ENCODE measurements at places on chromosomes 7 and 10. TPM values are rescaled to one million over a fixed set of nuclear protein-coding genes. Genes with fewer than 3 reads are reported as not detected.

- peak; percentile 82 for DNase-seq
These were observed 172.5 kb upstream of the SVIL start for GRCh38 chr10:29807163-29807806.

Gene TRIM50
- polyA plus RNA-seq = not detected

DNA sequence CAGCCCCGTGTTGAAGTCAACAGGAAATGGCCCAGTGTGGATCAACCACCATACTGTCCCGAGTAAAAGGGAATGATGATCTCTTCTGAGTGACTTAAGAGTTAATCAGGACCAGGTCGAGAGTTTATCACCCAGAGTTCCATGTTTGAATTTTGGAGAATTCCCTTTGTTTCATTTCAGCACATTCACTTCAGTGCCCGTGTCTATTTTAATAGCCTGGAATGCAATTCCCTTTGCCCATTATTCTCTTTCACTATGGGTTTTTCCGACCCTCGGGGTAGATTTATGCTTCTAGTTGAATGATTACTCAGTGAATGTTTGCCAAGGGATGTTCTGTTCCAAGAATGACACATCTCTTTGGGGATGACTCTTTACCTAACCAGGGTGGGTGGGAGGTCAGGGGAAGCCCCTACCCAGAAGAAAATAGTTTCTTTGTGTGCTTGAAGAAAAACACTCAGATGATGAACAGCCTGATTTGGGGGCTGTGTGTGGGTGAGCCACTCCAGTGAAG, 594.9 kb downstream of the INHBA start:
- peak; percentile 57 for DNase-seq

Gene TNRC18
- 29.6 TPM for polyA plus RNA-seq

Gene PRRT4
- polyA plus RNA-seq = not detected

DNA sequence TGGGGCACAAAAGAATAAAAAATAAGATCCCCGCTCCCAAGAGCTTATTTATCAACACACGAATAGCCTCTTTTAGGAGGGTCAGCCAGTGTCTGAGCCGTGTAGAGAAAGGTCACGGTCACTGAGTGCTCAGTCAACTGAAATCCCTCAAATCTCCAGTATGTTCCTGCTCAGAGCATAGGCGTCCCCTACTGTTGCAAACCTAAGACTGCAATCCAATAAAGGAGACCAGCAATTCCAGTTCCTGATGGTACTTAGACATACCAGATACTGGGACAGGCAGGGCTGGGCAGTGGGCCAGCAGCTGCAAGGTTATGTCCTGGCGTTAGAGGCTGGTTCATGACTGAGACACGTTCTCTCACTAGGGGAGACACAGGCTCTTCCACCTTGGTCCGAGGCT, 93.6 kb downstream of the CACNB2 start:
- no peak for DNase-seq

DNA sequence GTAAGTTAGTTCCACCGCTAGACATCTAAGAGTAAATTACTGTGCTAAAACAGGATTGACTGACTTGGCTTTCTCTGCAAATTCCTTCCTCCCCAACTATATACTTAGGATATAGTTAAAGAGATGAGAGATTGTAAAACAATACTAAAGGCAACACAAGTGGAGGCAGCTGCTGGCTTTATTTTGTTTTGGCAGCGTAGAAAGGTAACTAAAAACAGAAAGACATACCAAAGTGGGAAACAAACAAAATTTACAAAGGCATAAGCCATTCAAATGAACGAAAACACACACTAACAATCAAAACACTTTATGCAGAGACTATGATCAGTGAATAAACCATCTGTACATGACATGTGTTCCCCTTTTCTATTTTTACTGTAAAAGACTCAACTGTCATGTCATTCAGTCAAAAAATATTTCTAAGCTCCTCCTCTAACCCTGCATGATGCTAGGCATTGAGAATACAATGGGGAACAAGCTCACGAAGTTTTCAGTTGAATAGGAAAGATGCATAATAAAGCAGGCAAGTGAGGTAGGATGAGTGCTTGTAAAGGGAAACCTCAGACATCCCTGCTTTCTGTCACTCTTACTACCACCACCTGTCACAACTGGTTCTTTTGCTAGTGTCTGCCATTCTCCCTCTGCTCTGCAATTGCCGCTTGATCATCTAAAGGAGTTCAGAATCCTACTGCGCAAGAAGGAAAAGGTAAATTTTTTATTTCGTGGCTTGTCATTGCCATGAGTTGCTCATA, 64.2 kb upstream of the COL1A2 start:
- no peak for DNase-seq

DNA sequence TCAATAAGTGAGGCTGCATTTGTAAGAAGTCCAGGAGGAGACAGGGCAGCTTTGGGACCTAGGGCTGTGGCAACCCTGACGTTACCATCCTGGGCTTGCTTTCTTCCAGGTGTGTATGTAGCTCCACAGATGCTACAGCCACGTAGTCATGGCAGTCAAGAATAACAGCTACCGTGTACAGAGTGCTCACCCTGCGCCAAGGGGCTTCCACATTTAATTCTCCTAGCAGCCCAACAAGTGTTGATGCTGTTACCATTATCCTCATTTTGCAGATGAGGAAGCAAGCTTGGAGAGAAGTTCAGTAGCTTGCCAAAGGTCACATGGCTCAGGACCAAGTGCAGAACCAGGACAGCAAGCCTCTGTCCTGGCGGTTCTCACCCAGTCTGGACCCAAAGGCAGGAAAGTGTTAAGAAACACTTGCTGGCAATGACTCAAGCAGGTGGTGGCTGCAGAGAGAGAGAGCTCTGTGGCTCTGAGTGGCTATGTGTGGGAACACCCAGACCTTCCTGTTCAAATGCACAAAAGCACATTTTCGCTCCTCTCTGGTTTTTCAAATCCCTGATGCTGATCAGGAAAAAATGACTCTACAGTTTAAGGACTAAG, 89.8 kb downstream of the CREM start:
- peak; percentile 21 for DNase-seq

Gene LIPK
- polyA plus RNA-seq = not detected

- no peak for DNase-seq
These were observed 97.9 kb downstream of the GAD2 start for GRCh38 chr10:26314265-26315013.

DNA sequence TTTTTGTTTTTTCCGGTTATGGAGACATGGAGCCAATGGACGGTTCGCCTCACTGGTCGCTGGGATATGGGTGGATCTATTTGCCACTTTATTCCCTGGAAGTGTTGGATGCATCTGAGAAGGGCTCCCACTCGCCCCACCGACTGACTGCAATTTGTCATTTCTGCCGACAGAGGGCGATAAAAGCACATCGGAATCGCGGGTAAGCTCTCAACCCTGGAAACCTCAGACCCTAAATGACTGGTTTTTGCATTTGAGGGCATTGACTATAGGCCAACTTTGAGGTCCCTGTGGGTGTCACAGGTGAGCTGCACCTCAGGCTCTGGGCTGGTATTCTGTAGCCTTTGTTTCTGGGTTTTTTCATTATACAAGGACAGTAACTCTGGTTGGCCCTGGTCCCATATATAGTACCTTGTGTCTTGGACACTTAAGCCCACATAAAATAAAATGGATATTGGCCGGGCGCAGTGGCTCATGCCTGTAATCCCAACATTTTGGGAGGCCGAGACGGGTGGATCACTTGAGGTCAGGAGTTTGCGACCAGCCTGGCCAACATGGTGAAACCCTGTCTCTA, 11.9 kb upstream of the OPALIN start:
- DNase-seq = peak; percentile 17

DNA sequence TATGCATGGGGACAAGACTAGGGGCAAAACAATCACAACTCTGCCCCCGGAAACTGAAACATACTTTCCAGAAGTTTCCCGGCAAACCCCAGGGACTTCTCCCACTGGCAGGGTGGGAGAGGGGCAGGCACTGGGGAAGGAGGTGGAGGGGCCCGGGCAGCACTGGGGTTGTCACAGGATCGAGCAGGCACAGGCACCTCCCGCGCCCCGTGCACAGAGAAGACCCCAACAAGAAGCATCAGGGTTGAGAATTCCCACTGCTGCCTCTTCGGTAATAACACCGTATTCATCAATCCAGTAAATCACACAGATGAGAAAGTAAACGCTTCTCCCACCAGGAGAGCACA, 490.5 kb downstream of the PTPRN2 start:
- DNase-seq = no peak

Gene GNAT3
- polyA plus RNA-seq = not detected

GRCh38 chr10:129411772-129412171, 55.3 kb upstream of the MGMT start:
- DNase-seq = no peak

Gene RNF32
- polyA plus RNA-seq = 0.56 TPM

GRCh38 chr10:125849448-125849847, 26.1 kb downstream of the BCCIP start:
- no peak for DNase-seq

GRCh38 chr10:29099001-29099400, 189.9 kb upstream of the LYZL1 start:
- DNase-seq = no peak

GRCh38 chr7:34357068-34357467, 300.9 kb upstream of the NPSR1 start:
- DNase-seq = no peak

Gene CEP55
- polyA plus RNA-seq = 13.8 TPM
